ENCODE measurements at places on chromosomes 5 and 9.

GRCh38 chr5:138597661-138598400 lies 22.6 kb upstream of the HSPA9 start:
- DNase-seq, result no peak

GRCh38 chr9:124392871-124393460 lies 22.3 kb downstream of the PSMB7 start:
- DNase-seq, result no peak

GRCh38 chr5:61588216-61588615 lies 256.2 kb downstream of the ZSWIM6 start:
- DNase-seq, result no peak

GRCh38 chr5:171201310-171201709 lies 107.7 kb upstream of the TLX3 start:
- DNase-seq, result no peak

- no peak for DNase-seq
Observed at GRCh38 chr5:18395126-18396110, 761.2 kb downstream of the TAF11L14 start.

- DNase-seq, result no peak
Observed at GRCh38 chr9:70607926-70608325, 193.5 kb upstream of the KLF9 start.

- DNase-seq, result no peak
Observed at GRCh38 chr9:129027685-129028191, 393 bp downstream of the SH3GLB2 start.

DNA sequence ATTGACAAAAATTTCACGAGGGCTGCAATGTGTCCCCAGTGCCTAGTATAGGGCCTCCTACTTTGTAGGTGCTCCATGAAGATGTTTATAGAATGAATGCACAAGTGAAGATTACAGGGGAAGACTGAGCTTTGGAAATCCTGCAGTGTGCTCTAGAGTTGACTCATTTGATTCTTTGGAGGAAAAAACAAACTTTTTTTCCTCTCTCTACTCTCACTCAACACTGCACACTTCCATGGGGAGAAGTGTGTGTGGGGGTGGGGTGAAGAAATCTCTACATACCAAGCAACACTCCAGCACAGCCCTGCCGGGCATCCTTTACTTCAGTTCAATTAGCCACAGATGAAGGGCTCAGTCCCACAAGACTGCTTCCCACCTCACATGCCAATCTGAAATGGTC lies 49.4 kb upstream of the KLF9 start:
- DNase-seq, result no peak

- no peak for DNase-seq
Observed at GRCh38 chr5:125412561-125413495, 666.4 kb upstream of the ZNF608 start.

- no peak for DNase-seq
Observed at GRCh38 chr9:1273859-1274258, 223.7 kb downstream of the DMRT2 start.

- DNase-seq, result no peak
Observed at GRCh38 chr5:114419067-114419388, 57.2 kb downstream of the KCNN2 start.

- DNase-seq, result no peak
Observed at GRCh38 chr5:132661231-132662003, 3.4 kb downstream of the IL13 start.

DNA sequence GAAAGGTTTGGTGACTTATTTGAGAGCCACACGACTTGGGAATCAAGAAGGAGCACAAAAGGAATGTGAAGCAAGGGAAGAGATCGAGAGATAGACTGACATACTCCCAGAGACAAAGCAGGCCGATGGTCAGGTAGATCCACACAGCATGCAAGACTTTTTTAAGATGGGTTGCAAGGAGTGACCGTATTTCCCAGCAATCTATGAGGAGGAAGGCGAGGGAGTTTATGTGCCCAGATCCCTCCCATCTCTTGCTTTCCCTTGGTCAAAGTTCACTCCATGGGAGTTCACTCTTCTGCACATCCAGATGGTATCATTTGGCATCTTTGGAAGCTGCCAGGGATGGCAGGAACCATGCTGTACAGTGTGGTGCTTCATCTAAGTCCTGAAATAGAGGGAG lies 148.9 kb downstream of the RMI1 start:
- DNase-seq, result no peak

GRCh38 chr9:72649127-72649442 lies 127.7 kb downstream of the TMC1 start:
- DNase-seq, result no peak

DNA sequence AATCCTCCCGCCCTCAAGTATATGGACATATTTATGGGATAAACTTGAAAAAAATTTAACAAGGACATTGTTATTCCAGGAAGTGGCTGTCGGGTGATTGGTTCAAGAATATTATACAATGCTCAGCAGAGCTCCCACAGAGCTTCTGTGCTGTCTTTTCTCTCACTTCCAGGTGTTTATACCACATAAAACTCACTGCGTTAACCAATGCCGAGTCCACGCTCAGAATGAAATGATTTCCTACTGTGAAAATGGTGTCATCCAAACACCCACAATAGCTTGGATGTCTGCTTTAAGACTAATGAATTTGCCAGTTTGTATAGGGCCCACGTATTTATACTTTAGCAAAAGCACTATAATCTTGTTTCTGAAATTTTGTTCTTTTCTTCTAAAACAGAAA lies 368.2 kb downstream of the NDUFS4 start:
- DNase-seq, result no peak

GRCh38 chr5:93660677-93661076 lies 77.7 kb downstream of the NR2F1 start:
- DNase-seq, result no peak

- no peak for DNase-seq
Observed at GRCh38 chr9:135076876-135077430, 10.5 kb upstream of the OLFM1 start.

DNA sequence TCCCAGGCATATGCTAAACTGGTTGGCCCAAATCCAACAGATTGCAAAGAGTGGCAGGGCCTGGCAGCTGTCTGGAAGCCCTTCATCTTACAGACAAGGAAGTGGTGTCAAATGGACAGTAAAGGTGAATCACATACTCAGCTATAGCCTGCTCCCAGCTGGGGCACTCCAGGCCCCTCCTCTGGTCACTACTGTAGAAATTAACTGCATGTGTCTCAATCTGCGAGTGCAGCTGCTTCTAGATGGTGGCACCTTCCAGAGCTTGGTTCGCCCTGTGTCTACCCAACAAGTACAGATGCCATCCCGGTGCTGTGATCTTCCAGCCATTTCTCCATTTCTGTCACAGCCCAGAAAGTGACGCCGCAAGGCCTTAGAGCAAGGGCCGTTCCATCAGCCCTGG lies 50.2 kb downstream of the OTULIN start:
- no peak for DNase-seq

DNA sequence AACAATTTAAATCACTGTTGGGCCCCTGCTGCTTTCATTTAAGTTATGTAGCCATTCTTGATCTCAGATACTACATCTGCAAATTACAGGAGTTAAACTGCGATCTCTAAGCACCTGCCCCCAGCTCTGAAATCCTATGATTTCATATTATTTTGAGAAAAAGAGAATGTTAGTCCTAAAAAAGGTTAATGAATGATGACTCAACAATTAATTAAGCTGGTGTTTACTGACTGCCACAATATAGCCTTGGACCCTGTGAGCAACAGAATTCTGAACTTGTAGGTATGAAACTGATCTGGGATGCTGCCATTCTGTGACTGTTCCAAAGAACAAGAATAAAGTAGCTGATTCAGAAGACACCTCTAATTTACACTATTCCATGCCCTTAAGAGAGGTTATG lies 124.4 kb upstream of the FBXL7 start:
- DNase-seq, result no peak

Measured in activated CD4-positive, alpha-beta T cell treated with anti-CD3 and anti-CD28 coated beads, Interleukin-2, amount 50 U/mL, for 48 hours (primary cell).